Motor neuron (in vitro differentiated cells): ENCODE measurements at places on chromosomes 2 and 18. TPM values are rescaled to one million over a fixed set of nuclear protein-coding genes. Genes with fewer than 3 reads are reported as not detected.

OR6B2 gene
- total RNA-seq: 0.33 and 0.39 TPM in 2 replicates

RGPD5 gene
- 29.0 and 35.4 TPM in 2 replicates for total RNA-seq

DCDC2C gene
- total RNA-seq: not detected in 2 replicates

UPP2 gene
- 0.23 and 0.67 TPM in 2 replicates for total RNA-seq

ALLC gene
- total RNA-seq: not detected in 2 replicates

GRCh38 chr2:43051338-43051737, 175.1 kb downstream of the ZFP36L2 start:
- peak; percentile 78 for ATAC-seq

DNA sequence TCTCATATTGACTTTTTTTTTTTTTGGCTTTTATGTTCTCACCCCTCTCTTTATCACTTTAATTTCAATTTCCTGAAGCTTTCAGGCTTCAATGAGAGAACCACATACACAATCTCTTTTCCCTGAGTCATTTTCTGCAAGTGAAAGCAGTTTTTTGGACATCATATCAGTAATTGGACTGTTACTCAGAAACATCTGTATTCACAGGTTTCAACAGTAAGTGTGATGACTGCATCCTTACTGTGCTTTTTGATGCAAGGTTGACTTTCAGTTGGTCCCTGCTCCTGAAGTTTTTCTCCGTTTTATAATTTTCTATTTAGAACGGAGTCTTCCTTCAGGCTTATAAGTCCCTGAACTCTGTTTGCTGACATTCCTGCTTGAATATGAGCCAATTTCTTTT, 70.5 kb upstream of the CCBE1 start:
- ATAC-seq: no peak

DNA sequence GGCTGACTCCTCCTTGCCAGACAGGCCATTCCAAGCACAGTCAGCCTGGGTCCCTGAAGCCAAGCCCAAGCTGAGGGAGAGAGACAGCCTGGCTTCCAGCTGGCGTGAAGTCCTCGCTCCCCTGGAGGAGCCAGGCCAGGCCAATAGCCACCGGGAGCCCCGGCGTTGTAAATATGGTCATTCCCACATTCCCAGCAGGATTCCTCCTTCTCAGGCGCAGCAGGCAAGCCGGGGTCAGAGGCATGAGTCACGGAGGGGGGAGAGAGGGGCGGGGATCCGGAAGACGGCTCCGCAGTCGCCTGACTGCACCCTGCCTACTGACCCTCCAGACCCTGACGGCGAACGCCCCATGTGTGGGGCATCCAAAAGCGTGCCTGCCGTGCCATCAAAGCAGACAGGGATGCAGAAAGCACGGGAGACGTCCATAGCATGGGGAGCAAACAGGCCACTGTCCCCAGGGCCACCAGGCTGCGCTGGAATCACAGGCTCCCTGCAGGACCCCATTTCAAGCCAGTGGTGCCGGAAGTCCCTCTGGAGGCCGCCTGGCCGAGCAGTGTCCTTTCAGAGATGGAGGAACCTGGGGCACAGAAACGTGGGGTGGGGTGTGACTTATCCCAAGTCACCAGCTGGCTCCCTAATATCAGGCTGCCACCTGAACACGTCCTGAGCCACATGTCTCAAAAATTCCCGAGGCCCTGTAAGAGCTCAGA, 48.2 kb downstream of the TWIST2 start:
- ATAC-seq: peak; percentile 82

GRCh38 chr2:74821177-74822126, 12.5 kb upstream of the HK2 start:
- ATAC-seq: no peak

GRCh38 chr2:106792671-106793070, 93.3 kb downstream of the ST6GAL2 start:
- ATAC-seq: no peak

- ATAC-seq: no peak
These were observed 81.7 kb downstream of the SPRED2 start for GRCh38 chr2:65350651-65351056.

- no peak for ATAC-seq
These were observed 5.4 kb downstream of the SCLY start for GRCh38 chr2:238066218-238066617.

- peak; percentile 86 for ATAC-seq
These were observed 919 bp upstream of the CYP1B1 start for GRCh38 chr2:38076710-38077430.

- ATAC-seq: no peak
These were observed 220.0 kb downstream of the LDLRAD4 start for GRCh38 chr18:13438507-13439056.
